ENCODE measurements at places on chromosomes 2 and 18. TPM values are rescaled to one million over a fixed set of nuclear protein-coding genes. Genes with fewer than 3 reads are reported as not detected.

DNA sequence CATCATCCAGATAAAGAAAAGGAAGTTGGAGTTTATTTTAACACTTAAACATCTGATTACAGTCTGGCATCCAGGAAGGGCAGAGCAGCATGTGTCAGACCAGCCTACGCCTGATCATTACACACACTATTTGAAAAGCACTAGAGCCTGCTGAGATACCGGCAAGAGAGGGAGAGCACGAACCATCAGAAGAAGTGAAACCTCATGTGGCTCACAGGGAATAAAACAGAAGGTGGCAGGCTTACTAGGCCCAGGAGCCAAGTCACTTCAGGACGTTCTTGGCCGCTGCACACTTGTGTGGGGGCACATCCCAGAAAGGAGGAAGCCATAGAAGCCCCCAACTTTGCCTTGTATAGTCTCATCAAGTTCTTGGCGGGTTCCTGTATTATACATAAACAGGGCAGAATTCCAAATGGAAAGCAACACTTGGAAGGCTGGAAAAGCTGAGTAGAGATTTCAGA is 105.5 kb downstream of the UGGT1 start:
- DNase-seq, result no peak

GRCh38 chr18:67456711-67457110 is 59.8 kb downstream of the DSEL start:
- DNase-seq, result no peak

DNA sequence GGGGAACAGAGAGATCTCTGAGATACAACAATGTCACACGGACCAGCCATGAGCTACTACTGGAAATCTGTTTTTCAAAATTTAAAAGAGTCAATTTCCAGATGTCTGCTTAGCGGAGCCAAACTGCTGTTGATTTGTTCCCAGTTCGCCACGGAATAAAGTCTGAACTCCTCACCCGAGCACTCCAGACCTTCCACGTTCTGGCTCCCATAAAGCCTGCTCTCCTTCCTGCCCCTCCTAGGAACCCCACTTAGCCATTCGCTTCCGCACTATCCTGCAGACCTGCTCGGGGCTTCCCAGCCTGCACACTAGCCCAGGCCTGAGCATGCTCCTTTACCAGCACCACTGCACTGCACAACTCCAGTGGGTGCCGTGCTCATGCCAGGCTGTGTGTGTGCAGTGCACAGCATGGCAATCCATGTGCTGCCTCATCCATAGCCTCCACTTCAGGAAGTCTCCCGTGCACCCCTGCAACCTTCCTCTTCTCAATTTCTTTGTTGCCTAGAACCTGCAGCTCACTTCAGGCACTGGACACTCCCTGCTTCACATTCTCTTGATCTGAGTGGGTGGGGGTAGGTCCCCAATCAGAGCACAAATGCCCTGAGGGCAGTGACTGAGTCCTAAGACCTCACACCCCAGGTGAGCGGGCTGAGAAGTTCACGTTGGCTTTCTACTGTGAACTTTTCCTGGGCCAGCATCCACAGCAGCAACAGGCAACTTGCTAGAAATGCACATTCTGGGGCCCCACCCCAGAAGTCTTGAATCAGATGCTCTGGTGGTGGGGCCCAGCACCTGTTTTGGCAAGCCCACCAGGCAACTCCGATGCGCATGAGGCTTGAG is 53.7 kb downstream of the ZBTB7C start:
- no peak for DNase-seq

GRCh38 chr2:98926601-98927000 is 9.4 kb downstream of the CRACDL start:
- DNase-seq, result no peak

DNA sequence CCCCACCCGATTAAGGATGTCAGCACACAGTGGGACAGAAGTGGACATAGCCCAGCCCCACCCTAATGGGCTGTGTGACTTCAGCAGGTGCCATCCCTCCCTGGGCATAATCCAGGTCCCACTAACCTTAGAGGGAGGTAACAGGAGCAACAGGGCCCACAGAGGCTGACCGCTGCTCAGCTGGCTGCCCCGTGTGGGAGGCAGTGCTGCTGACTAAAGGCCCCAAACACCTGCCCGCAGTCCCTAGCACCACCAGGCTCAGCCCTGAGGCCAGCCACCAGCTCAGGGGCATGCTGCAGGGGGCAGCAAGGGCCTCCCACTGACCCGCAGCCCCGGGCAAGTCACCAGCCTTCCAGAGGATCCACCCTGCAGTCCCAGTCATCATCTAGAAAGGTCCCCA is 14.6 kb downstream of the BIN1 start:
- DNase-seq, result no peak

GRCh38 chr2:10016001-10016801 is 27.1 kb upstream of the KLF11 start:
- no peak for DNase-seq

DNA sequence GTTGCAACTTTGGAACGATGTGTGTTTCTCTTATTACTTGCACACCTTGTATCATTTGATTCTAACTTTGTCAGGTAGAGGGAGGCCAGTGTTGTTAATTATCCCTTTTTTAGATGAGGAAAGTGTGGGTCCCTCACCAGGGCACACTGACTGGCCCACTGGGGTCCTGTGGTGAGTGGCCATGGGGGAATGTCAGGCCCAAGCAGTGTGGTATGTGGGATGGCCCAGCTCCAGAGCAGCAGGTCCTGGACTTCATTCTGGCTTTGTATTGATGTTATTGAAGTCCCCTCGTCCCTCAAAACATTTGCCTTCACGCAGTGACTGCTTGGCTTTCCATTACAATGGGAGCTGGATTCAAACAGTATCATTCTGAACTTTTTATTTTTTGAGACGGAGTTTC is 11.7 kb downstream of the NCK2 start:
- DNase-seq, result no peak

DNA sequence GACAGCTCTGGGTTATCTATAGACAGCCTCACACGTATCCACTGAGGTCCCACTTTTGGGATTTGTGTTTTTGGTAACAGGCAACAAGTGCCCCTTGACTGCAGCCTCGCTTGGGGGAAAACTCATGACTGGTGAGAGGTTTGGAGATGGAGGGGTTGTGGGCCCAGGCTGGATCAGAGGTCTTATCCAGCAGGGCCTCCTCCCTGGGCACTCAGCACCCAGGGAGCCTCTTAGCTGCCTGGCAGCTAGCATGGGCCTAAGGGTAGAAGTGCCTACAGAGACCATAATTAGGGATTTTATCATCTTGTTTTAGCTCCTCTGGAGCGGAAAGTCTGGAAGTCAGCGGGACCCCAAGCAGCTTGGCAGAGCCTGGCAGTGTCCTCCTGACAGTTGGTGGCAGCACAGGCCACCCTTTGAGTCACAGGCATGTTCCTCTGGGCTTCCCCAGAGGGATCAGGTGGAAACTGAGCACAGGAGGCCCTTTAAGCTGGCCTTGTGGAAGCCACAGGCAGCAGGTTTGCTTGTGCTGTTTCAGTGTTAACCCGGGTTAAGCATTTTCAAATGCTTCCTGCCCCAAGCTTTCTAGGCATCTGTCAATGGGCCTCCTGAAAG is 143.1 kb downstream of the KCTD1 start:
- no peak for DNase-seq

GRCh38 chr2:43905371-43905803 is 66.6 kb downstream of the ABCG8 start:
- peak; percentile 23 for DNase-seq

DNA sequence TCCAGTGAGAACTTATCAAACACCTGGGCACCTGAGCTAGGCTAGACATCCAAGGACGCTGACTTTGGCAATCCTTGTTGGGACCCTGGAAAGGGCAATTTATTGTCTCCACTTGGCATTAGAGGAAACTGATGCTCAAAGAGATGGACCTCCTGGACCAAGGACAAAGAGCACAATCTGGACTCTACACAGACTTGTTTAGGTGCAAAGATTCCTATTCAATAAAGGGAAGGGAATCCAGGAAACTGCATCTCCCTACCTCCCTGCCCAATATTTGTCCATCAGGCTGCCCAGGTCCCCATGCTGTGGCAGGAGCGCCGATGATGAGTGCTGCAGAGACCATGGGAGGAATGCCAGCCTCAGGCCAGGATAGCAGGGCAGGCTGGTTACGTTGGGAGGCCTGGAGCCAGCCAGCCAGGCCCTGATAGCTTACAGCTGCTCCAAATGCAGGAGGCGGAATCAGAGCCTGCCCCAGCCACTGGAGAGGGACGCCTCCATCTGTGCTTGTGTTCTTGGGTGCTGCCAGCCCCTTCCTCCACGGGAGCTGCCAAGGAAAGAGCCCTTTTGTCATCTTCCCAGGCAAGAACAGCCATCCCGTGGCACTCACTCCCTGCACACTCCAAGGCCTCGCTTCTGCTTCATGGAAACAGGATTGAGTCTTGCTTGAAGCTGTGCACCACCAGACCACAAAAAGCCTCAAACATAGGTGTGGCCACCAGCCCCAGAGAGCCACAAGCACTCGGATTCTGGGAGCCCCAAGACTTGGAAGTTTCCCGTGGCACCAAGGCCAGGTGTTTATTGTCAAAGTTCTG is 60.0 kb downstream of the HS1BP3 start:
- DNase-seq, result no peak

DNA sequence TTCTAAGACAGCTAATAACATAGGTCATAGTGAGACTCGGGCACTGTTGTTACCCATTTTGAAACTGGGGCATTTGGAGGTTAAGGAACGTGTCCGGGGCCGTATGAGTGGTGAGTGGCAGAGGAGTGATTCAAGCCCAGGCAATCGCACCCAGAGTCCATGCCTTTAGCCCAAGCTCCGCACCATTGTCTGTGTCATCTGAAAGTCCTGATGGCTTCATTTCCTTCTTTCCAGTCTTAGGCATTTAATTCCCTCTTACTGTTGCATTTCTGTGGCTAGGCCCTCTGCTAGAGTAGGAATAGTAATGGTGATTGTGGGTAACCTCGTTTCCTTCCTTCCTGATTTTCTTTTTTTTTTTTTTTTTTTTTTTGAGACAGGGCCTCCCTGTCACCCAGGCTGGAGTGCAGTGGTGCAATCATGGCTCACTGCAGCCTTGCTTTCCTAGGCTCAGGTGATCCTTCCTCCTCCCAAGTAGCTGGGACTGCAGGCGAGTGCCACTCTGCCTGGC is 49.8 kb upstream of the ASB1 start:
- DNase-seq, result no peak

- peak; percentile 50 for DNase-seq
Observed at GRCh38 chr2:221554769-221555493, 17.2 kb downstream of the EPHA4 start.

- no peak for DNase-seq
Observed at GRCh38 chr2:217920879-217921603, 81.8 kb downstream of the TNS1 start.

GRCh38 chr18:64380117-64380516 is 231.2 kb upstream of the LINC00305 start:
- DNase-seq, result no peak

DNA sequence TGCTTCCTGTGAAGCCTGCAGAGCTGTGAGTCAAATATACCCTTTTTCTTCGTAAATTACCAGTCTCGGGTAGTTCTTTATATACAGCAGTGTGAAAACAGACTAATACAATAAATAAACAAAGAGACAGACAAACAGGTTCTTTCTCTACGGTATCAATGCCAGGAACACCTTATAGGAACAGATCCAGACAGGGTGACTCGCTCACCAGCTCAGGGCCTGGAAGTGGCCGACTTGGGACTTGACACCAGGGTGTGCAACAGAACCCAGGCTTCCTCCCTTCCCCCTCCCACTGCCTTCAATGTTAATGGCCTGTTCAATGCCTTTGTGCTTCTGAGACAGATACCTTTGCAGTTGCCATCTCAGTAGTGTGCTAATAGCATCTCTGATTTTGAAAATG is 309.5 kb downstream of the ALK start:
- DNase-seq, result no peak

DNA sequence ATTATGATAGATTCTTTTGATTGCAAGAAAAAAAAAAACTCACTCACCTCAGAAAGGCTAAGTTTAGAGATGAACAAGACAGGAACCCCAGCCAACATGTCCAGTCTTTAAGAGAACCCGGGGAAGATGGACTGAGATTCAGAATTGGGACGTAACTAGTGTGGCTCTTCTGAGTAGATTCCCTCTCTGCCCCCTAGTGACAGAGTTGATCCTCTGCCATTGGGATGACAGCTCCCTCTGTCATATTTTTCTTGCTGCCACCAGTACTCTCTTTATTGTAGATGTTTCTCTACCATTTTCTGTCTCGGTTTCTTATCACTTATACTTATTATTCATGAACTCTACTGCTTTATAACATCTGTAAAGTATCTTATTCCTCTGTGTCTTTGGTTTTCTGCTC is 77.7 kb downstream of the GULP1 start:
- DNase-seq, result no peak

DNA sequence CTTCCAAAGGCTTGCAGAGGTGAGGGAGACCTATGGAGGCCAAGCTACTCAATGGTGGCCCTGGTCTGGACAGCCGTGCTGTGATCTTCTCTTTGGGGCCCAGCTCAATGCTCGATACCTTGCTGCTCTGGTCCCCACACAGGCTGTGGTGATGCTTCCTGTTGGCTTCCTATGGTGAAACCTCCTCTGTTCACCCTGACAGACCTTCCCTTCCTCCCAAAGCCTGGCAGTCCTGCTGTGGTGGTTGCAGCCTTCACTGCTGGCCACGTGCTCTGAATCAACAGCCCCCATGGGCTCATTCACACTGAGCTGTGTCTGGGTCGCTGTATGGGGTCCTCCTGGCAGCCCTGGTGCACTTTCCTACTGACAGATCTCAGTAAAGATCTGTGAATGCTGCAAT is 31.0 kb upstream of the GALR1 start:
- DNase-seq, result no peak

- no peak for DNase-seq
Observed at GRCh38 chr2:190159453-190159852, 96.9 kb upstream of the MSTN start.

The SNTG2 gene
- not detected for total RNA-seq

The FSHR gene
- total RNA-seq, result not detected

The SCYGR4 gene
- not detected for total RNA-seq

The UGT1A4 gene
- total RNA-seq, result 0.21 TPM

The DES gene
- total RNA-seq, result 0.80 TPM

The TBR1 gene
- not detected for total RNA-seq

The OBSL1 gene
- total RNA-seq, result 0.48 TPM

The ICOS gene
- 1.0 TPM for total RNA-seq

The CAPN14 gene
- 1.3 TPM for total RNA-seq

The RNF152 gene
- total RNA-seq, result 0.03 TPM

The SCN9A gene
- 0.08 TPM for total RNA-seq

The UGT1A6 gene
- total RNA-seq, result not detected

The RAX gene
- not detected for total RNA-seq

Data from GM12878 (cell line).